GM12864 (cell line): ENCODE measurements at places on chromosomes 2 and 18.

DNA sequence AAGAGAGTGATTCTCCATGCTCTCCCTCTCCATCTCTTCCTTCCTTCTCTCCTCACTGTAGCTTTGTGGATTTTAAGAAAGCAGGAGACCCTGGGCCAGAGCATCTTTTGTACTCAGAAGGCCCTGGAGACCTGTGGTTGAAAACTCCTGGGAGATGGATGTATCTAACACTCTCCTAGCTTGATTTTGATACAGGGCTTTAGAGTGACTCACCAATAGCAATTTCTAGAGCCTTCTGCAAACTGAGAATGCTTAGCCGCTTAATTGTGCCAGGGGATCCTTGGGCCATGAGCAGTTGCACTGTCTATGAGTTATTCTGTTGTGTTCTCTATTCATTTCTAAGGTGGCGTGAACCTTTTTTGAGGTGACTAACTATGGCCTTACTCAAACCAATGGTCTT is 17.7 kb downstream of the HOXD1 start:
- no peak for DNase-seq

DNA sequence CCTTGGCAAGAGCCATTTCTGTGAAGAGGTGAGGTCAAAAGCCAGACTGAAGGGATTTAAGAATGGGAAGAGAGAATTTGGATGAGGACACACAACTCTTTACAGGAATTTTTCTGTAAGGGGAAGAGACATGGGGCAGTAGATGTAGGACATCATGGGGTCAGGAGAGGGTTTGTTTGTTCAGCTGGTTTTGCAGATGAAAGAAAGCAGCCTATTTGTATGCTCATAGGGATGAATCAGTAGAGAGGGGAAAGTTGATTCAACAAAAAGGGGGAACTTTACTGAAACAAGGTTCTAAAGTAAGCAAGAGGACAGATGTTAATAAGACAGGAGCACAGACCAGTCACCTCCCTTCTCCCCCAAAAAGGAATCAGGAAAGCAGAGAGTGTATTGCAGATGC is 11.2 kb downstream of the SCG2 start:
- no peak for DNase-seq

DNA sequence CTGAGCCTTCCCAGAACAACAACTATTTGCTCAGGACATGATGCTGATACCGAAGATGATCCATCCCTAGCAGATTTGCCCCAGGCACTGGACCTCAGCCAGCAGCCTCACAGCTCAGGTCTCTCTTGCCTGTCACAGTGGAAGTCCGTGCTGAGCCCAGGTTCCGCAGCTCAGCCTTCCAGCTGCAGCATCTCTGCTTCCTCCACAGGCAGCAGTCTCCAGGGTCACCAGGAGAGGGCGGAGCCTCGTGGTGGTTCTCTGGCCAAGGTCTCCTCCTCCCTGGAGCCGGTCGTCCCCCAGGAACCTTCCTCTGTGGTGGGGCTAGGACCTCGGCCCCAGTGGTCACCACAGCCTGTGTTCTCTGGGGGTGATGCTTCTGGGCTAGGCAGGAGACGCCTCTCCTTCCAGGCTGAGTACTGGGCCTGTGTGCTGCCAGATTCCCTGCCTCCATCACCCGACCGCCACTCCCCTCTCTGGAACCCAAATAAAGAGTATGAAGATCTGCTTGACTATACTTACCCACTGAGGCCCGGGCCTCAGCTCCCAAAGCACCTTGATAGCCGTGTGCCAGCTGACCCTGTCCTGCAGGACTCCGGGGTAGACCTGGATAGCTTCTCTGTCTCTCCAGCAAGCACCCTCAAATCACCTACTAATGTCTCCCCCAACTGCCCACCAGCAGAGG is 15.4 kb downstream of the CEP68 start:
- DNase-seq = no peak

DNA sequence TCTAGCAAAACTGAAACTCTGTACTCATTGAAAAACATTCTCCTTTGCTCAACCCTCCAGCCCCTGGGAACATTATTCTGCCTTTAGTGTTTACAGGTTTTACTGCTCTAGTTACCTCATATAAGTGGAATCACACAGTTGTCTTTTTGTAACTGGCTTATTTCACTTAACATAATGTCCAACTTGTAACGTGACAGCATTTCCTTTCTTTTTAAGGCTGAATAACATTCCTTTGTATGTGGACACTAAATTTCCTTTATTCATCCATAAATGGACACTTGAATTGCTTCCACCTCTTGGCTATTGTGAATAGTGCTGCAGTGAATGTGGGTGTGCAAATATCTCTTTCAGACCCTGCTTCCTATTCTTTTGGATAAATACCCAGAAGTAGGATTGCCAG is 144.9 kb downstream of the ACTR3 start:
- DNase-seq = no peak
